ENCODE measurements at places on chromosomes 11 and 22.
A peak's percentile ranks its signal among the peaks of the same experiment; 100 is the strongest.

DNA sequence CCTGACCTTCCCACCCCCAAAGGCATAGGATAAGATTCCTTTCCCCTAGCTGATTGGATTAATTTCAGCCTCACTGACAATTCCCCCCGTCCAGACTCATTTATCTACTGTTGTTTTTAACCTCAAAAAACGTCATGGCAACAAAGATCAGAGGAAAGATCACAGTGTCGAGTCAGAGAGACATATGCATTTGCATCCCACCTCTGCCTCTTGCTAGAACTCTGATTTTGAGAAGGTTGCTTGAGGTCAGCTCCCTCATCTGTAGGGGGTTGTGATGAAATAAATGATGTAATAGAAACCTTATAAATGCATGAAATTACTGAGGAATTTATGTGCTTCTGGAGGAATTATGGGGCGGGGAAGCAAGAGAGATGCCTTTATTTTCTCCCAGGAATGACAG is 53.3 kb upstream of the SYN3 start:
- no peaks in the 10 kb centered on the region for H3K4me1 ChIP-seq
- H3K36me3 ChIP-seq = no peaks in the 10 kb centered on the region
- no peak overlapping the region for H3K4me3 ChIP-seq
- no peak overlapping the region for H3K27ac ChIP-seq
- H3K27me3 ChIP-seq = peaks cover 5% of the 10 kb centered on the region
- no peak for DNase-seq

GRCh38 chr11:30258679-30259078 is 27.9 kb downstream of the FSHB start:
- no peak overlapping the region for H3K27ac ChIP-seq
- no peaks in the 10 kb centered on the region for H3K36me3 ChIP-seq
- no peaks in the 10 kb centered on the region for H3K27me3 ChIP-seq
- no peak for DNase-seq

DNA sequence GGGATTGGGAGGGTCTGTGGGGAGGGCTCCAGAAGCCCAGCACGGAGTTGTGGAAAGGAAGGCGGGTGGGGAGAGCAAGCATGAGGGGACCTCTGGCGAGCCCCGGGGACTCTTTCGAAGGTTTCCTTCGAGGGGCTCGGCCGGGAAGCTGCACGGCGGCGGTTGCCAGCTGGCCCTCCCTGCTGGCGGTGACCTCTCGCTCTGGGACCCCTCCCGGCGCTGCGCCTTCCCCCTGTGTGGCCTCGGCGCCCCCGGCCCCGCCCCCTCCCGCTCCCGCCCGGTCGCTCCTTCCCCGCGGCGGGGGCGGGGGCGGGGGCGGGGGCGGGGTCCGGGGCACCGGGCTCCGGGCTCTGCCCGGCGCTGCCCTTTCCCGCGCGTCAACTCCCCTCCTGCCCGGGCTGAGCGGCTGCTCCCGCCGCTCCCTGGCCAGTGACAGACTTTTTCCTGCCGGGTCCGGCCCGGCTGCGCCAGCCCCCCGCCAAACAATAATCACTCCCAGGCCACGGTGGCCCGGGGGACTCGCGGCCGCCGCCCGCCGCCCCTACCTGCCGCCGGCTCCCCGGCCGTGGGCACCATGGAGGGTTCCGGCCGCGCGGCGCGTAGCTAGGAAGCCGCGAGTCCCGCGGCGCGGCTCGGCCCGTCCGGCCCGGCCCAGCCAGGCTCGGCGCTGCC is 941 bp downstream of the CLCF1 start:
- peak overlapping the region; percentile 81 for H3K4me3 ChIP-seq
- no peak for DNase-seq
- peaks cover 65% of the 10 kb centered on the region for H3K4me1 ChIP-seq
- no peaks in the 10 kb centered on the region for H3K27me3 ChIP-seq

- H3K27ac ChIP-seq = no peak overlapping the region
- no peak overlapping the region for H3K4me3 ChIP-seq
- H3K27me3 ChIP-seq = no peaks in the 10 kb centered on the region
- DNase-seq = no peak
- no peaks in the 10 kb centered on the region for H3K4me1 ChIP-seq
Observed at GRCh38 chr11:72998676-72999075, 143.4 kb downstream of the FCHSD2 start.

- H3K36me3 ChIP-seq = peaks cover 43% of the 10 kb centered on the region
- no peaks in the 10 kb centered on the region for H3K27me3 ChIP-seq
- H3K4me1 ChIP-seq = peaks cover 2% of the 10 kb centered on the region
- DNase-seq = peak; percentile 49
- H3K27ac ChIP-seq = no peak overlapping the region
Observed at GRCh38 chr11:119130662-119131061, 9.3 kb downstream of the HINFP start.

DNA sequence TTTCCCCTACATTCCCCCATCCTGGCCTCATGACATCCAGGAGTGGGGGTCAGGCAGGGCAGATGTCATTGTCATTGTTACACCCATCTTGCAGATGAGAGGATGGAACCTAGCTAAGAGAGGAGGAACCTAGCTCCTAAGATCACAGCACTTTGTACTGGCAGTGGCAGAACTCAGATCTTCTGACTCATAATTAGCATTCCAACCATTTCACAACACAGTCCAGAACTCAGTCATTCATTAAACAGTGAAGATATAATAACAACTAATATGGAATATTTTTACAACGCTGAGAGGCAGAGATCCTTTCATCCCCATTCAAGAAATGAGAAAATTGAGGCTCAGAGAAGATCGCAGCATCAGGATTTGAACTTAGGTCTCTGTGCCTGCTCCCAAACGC is 127.8 kb downstream of the CHST1 start:
- no peak for DNase-seq
- H3K36me3 ChIP-seq = no peaks in the 10 kb centered on the region
- peaks cover 15% of the 10 kb centered on the region for H3K4me1 ChIP-seq
- no peak overlapping the region for H3K4me3 ChIP-seq
- H3K27ac ChIP-seq = no peak overlapping the region
- peaks cover 23% of the 10 kb centered on the region for H3K27me3 ChIP-seq

DNA sequence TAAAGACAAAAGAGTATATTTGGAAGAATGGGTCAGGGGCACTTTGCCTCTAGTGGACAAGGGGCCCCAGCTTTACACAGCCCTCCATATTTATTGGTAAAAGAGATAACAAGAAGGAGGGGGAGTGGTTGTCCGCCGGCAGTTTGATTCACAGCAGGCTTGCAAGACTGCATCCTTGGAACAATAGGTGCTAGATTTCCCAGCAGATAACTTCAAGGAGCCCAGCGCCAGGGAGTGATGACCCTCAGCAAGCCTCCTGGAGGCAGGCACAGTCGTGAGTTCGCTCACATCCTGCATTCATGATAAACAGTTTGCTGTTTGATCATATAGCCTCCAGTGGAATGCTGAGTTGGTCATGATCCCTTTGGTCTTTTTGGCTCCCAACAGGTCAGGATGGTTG is 67.8 kb upstream of the INCENP start:
- H3K4me1 ChIP-seq = no peaks in the 10 kb centered on the region
- no peak overlapping the region for H3K27ac ChIP-seq
- peaks cover 4% of the 10 kb centered on the region for H3K27me3 ChIP-seq
- H3K4me3 ChIP-seq = no peak overlapping the region
- H3K36me3 ChIP-seq = no peaks in the 10 kb centered on the region

DNA sequence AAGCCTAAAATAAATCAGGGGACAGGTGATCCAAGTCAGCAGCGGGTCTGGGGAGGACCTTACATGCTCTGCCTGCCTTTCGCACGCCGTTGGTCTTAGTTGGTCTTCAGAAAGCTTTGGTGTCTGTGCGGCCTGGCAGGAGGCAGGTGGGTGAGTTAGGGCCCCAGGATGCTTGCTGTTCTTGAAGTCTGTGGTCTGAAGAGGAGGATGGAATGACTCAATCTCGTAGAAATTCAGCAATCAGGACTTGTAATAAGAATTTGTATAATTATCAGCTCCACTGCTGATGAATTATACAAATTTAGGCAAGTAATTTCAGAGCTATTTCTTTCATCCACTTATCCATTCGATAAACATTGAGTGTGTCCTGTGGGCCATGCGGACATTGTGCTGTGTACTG is 138.5 kb downstream of the FEZ1 start:
- peak overlapping the region; percentile 4 for H3K27ac ChIP-seq
- no peak overlapping the region for H3K4me3 ChIP-seq
- peaks cover 31% of the 10 kb centered on the region for H3K4me1 ChIP-seq
- H3K36me3 ChIP-seq = no peaks in the 10 kb centered on the region
- peaks cover 28% of the 10 kb centered on the region for H3K27me3 ChIP-seq

DNA sequence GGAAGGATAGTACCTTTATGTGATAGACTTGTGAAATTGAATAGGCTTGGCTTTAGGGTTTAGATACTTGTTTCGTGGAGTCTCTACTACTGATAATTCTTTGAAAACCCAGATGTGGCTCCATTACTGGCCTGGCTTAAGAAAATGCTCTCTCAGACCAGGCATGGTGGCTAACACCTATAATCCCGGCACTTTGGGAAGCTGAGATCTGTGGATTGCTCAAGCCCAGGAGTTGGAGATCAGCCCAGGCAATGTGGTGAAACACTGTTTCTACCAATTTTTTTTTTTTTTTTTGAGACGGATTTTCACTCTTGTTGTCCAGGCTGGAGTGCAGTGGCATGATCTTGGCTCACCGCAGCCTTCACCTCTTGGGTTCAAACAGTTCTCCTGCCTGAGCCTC is 40.9 kb downstream of the ATG13 start:
- peaks cover 3% of the 10 kb centered on the region for H3K4me1 ChIP-seq
- H3K36me3 ChIP-seq = peaks cover 44% of the 10 kb centered on the region
- H3K27me3 ChIP-seq = no peaks in the 10 kb centered on the region
- no peak overlapping the region for H3K4me3 ChIP-seq

- H3K4me1 ChIP-seq = no peaks in the 10 kb centered on the region
- peak within 1 kb of the TSS; percentile 94 for H3K4me3 ChIP-seq
- H3K27ac ChIP-seq = peak within 1 kb of the TSS; percentile 82
- DNase-seq = peak; percentile 65
- H3K27me3 ChIP-seq = no peaks in the 10 kb centered on the region
- no peaks in the 10 kb centered on the region for H3K36me3 ChIP-seq
Observed at GRCh38 chr11:27700351-27701301, at the start of gene BDNF. Gene BDNF (minus strand): TSS chr11:27700455. CDS start chr11:27658564, 41,891 bp downstream.

- no peaks in the 10 kb centered on the region for H3K4me1 ChIP-seq
- H3K36me3 ChIP-seq = no peaks in the 10 kb centered on the region
- no peak overlapping the region for H3K27ac ChIP-seq
- H3K27me3 ChIP-seq = no peaks in the 10 kb centered on the region
- H3K4me3 ChIP-seq = no peak overlapping the region
Observed at GRCh38 chr22:48857202-48857805, 970.4 kb downstream of the BRD1 start.

DNA sequence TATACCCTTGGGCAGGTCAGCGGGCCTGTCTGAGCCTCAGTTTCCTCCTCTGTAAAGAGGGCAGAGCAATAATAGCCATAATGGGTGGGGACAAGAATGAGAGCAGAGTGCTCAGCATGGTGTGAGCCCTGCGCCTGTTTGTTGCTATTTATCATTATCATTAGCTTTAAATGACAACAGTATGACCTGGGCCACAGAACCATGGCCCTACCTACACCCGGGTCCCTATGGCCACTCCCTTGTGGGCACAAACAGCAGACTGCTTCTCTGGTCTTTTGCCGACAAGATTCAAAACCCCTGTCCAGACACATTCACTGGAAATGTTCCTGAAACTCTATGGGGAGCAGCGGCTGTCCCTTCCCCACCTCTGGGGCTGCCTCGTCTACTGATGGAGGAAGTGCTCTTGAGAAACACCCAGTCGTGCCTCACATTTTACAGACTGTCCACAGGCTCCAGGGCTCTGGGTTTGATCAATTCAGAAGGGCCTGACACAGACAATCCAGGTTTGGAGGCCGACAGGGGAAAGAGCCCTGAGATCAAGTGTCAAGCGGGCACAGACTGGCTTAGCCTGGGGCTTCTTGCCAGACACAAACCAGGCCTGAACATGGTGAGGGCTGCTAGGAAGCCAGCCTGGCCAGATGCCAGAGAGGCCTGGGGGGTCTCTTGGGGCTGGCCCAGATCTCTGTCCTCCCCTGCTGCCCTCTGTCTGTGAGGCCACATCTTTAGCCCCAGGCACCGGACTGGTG is 112.5 kb upstream of the CD82 start:
- no peak for DNase-seq
- no peaks in the 10 kb centered on the region for H3K36me3 ChIP-seq
- peaks cover 22% of the 10 kb centered on the region for H3K27me3 ChIP-seq
- H3K4me1 ChIP-seq = no peaks in the 10 kb centered on the region

GRCh38 chr11:121446752-121447156 is 5.4 kb upstream of the SORL1 start:
- H3K4me3 ChIP-seq = no peak overlapping the region
- H3K27ac ChIP-seq = no peak overlapping the region
- peaks cover 2% of the 10 kb centered on the region for H3K4me1 ChIP-seq
- H3K36me3 ChIP-seq = no peaks in the 10 kb centered on the region

DNA sequence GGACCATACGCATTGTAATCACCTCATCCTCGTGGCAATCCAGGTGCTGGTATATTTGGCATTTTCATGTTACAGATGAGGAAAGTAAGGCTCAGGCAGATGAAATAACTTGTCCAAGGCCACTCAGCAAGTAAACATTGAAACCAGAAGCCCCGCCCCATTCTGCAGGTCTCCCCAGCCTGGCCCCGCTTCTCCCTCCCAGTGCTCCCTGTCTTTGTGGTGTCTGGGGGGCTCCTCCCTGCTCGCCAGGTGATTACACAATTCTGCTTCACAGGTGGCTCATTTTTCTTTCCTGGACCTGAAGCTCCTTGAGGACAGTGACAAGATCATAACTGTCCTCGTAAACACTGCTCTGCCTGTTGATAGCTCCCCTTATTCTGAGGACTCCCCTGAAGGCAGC is 531.5 kb upstream of the B3GAT1 start:
- H3K27ac ChIP-seq = no peak overlapping the region
- no peaks in the 10 kb centered on the region for H3K36me3 ChIP-seq
- H3K27me3 ChIP-seq = no peaks in the 10 kb centered on the region
- H3K4me1 ChIP-seq = peaks cover 21% of the 10 kb centered on the region
- no peak overlapping the region for H3K4me3 ChIP-seq

- no peak overlapping the region for H3K4me3 ChIP-seq
- no peak overlapping the region for H3K27ac ChIP-seq
- H3K36me3 ChIP-seq = no peaks in the 10 kb centered on the region
- no peak for DNase-seq
- no peaks in the 10 kb centered on the region for H3K4me1 ChIP-seq
- no peaks in the 10 kb centered on the region for H3K27me3 ChIP-seq
Observed at GRCh38 chr11:43243927-43244326, 67.9 kb upstream of the API5 start.

DNA sequence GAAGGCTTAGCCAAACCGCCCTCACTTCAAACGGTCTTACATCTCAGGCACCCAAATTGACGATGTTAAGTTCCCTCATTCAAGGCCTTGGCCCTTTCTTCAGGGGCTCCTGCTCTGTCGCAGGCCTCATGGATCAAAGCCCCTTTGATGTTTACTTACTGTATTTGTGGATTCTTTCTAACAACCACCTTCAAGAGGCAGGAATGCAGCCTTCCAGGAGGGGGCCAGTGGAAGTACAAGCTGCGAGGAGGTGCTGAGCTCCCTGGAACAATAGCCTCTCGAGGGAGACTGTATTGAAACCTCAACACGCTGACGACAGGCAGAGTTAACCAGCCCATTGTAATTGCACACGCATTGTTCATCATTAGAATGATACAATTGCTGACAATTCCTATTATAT is 209.1 kb downstream of the ST3GAL4 start:
- H3K27me3 ChIP-seq = no peaks in the 10 kb centered on the region
- H3K27ac ChIP-seq = no peak overlapping the region
- H3K4me3 ChIP-seq = no peak overlapping the region
- no peaks in the 10 kb centered on the region for H3K4me1 ChIP-seq
